Stimulated activated CD8-positive, alpha-beta memory T cell treated with anti-CD3 and anti-CD28 coated beads, Interleukin-12 subunit alpha, Interleukin-12 subunit beta, amount 100 ng/mL, for 4 hours (primary cell): ENCODE measurements at places on chromosomes 11 and 22.

DNA sequence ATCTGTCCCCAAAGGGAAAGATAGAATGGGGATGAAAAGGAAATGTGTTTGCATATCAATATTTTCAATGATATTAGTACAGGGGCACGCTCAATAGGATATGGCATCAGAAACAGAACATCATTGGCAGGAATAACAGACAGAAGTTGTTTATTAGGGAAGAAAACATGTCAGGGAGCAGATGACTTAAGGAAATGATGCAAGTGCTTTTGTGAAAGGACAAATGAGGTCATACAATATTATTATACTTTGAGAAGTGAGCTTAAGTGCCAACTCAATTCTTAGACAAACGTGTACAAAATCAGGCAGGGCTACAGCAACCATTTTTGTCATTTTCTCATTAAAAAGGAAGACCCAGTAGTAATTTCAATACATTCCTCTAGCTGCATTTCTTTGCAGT is 388.4 kb downstream of the SOX6 start:
- no peak for DNase-seq

GRCh38 chr11:66048547-66049323 is at the start of gene GAL3ST3:
GAL3ST3 (minus strand) TSS chr11:66049161; CDS start chr11:66045415, 3,746 bp downstream.
- no peak for DNase-seq

GRCh38 chr11:60263402-60263801 is 17.1 kb upstream of the MS4A4A start:
- no peak for DNase-seq

DNA sequence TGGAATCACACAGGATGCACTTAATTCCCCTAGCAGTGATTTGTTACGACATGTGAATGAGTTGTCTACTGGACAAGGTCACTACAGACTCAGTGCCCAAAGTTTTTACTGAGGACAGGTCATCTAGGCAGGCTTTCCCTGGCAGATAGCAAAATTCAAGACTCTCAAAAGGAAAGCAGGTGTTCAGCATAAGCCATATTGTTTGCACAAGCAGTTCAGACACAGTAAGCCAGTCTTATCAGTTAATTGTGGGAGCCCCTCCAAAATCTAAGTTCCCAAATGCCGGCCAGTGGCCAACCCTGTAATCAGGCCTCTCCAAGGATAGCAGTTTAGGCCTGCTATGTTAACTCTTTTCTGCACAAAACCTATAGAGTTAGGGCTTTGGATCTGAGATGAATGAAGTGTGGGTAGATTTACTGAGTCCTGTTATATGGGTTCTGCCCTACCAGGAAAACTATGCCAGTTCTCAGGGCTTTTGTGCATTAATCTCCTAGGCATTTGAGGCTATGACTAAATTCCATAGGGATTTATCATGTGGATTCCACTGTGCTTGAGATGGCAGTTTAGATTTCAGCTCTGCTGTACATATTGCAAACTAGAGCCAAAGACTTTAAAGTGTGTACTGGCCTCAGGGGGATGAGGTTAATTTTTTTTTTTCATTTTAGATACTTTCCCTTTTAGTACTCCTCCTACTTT is 4.8 kb upstream of the ARHGEF12 start:
- DNase-seq = no peak
